ENCODE measurements at places on chromosomes 2 and 18.

- no peak for DNase-seq
These were observed 1177.4 kb upstream of the LRRTM1 start for GRCh38 chr2:81481994-81482368.

DNA sequence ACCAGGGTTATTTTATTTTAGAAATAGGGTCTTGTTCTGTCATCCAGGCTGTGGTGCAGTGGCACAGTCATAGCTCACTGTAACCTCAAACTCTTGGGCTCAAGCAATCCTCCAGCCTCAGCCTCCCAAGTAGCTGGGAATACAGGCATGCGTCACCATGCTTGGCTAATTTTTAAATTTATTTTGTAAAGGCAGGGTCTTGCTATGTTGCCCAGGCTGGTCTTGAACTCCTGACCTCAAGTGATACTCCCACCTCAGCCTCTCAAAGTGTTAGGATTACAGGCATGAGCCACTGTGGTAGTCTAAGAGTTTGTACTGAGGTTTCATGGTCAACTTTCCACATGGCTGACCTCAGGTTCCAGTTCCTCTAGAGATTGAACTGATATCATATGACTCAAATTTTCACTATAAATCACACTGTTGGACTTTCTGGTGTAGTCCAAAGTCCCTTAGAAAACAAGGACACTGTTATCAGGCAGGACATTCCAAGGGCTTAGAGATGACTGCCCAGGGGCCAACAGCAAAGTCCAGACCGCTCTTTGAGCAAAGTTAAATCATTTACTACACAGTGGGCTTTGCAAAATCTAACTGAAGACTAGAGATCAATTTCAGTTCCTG lies 82.0 kb upstream of the MEX3C start:
- no peak for DNase-seq

DNA sequence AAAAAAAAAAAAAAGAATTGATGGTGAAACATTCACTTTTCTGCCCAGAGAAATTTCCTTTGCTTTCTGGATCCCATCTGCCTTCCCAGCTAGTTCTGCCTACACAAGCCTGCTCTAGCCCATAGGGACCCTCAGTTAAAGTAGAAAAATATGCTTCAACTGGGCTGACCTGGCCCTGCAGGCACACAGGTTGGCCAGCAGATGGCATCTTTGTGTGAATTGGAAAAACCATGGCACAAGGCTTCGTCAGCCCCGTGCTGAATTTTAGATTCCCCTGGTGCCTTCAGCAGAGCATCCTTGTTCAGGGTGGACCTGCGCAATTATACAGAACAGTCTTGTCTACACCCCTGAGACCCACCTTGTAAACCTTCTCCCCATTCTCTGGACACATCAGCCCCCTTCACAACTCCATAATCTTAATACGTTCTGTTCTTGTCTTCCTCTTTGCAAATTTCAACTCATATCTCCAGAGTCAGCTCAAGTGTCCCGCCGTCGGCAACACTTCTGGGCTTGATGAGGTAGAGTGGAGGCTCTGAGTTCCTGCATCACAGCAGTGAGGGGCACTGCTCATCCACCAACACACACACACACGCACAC lies 114.5 kb downstream of the INSIG2 start:
- peak; percentile 37 for DNase-seq

- DNase-seq, result no peak
These were observed 8.9 kb downstream of the COL6A3 start for GRCh38 chr2:237405006-237405559.

DNA sequence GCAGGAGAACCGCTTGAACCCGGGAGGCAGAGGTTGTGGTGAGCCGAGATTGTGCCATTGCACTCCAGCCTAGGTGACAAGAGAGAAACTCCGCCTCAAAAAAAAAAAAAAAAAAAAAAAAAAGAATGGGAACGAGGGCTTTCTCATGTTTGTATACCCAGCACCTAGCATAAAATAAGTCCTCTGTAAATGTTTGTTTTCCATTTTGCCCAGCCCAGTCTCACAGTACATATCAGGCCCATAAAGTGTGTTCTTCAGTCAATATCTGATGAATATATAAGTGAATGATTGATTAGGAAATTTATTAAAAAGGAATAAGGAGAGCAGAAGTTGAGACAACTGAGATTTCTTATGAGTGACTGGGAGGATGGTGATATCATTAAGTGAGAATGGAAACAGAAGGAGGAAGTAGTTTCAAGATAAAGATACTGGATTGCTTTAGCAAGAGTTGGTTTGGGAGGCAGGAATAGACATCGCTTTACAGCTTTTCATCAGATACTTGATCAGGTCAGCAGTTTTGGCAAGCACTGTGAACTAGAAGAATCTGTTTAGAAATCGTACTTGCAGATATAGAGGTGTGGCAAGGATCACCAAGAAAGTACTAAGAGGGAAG lies 327.5 kb downstream of the KIAA1328 start:
- no peak for DNase-seq

DNA sequence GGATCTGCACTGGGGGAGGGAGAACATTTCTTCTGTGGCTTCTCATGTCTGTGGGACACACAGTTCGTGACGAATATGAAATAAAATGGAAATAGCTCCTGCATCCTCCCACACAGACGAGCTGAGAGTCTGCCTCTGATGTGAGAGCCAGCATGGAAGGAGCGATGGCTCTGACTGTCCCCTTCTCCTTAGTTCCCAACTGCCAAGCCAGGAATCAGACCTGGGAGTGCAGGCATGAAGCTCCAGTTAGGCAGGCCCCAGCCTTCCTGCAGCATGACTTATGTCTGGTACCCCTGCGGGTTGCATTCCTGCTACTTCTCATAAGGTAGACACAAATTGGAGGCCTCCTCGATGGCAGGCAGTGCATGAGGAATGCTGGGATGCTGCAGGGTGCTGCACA lies 56.2 kb downstream of the PRKCE start:
- DNase-seq, result no peak

DNA sequence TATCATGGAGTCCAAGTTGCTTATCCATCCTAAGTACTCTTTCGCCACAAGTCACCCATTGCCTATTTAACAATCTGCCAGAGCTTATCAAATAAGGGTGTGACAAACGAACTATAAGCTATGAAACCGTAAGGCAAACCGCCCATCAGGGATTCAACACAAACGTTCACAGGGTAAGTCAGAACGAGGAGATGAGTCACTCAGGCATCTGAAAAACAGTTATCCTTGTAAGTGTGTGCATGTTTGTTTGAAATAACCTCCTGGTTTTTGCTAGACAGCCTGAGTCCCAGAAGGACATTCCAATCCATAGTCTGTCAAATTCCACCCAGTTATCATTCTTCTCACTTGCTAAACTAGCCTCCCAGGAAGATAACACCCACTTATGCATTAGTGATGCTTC lies 299.1 kb downstream of the PAX3 start:
- DNase-seq, result no peak

DNA sequence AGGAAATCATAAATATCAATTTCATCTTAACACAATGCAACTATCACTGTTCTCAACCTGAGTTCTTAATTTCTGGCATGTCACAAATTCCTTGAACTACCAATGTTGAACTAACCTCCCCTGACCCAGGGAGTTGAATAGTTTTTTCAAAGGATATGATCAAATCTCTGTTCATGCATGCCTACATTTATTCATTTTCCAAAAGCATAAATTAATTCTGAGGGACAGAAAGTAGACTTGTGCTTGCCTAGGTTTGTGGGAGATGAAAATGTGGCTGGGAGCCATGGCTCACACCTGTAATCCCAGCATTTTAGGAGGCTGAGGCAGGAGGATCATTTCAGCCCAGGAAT lies 175.7 kb downstream of the TGIF1 start:
- no peak for DNase-seq

DNA sequence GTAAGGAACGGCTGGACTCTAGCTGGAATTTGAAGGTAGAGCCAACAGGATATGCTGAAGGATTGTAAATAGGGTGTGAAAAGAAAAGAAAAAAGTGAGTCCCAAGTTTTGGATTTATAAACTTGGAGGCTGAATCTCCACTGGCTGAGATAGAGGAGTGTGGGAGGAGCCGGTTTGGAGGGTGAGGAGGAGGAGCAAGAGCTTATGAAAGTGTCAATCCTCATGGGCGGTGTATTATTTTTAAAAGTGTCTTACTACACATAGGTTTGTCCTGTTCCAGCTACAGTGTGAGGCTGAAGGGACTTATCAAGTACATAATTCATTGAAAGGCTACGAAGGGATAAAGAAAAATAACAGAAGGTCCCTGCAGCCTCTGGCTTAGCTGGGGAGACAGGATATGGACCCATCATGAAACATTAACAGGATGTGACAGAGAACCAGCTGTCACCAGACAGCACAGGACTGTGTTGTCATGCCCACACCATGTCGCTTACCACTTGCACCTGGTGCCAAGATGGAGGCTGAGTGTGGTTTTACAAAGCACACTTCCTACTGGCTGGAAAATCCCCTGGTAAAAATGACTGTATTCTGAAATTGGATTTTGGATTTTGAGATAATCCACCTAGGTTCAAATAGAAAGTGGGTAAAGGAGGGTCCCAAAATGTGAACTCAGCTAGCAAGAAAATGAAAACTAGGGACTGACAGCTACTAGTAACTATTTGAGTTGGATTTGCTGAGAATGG lies 2.5 kb upstream of the MREG start:
- DNase-seq, result no peak

- no peak for DNase-seq
These were observed 19.5 kb downstream of the BCL2 start for GRCh38 chr18:63299837-63300745.

GRCh38 chr2:37645836-37646235 lies 25.6 kb downstream of the CDC42EP3 start:
- DNase-seq, result no peak

- DNase-seq, result no peak
These were observed 56.2 kb downstream of the ALPK2 start for GRCh38 chr18:58572680-58573079.

DNA sequence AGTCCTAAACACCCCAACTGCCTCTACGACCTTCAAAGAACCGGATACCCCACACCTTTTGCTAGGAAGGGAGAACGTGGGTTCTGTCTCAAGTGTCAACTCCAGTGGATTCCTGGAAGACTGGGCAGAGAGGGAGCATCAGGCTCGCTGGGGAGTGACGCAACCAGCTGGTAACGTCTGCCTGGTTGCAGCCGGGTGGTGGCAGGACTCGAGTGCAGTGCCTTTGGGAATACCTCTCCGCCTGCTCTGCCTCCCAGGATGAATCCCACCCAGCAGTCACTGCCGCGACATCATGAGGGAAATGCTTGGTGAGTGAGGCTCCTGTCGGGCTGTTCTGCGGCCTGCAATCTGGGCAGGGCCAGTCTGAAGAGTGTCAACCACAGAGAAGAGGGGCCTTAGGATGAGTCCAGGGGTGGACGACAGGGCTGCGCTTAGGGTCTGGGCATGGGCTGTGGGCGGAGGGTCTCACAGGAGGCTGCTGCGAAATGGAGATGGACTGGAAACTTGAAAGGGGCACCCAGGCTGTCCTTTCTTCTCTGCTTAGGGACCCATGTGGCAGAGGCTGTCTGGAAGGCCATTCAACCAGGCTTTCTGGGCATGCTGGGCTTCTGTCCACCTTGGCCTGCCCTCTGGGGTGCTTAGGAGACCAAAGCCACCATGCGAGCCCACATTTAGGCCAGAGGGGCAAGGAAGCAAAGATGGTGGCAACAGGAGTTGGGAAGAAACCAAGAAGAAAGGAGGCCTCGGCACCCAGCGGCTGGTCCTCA lies 12.9 kb downstream of the GPR17 start:
- DNase-seq, result peak; percentile 63

- no peak for DNase-seq
These were observed 172.1 kb upstream of the PID1 start for GRCh38 chr2:229443141-229443540.

GRCh38 chr2:181072486-181073235 lies 92.3 kb downstream of the UBE2E3 start:
- DNase-seq, result no peak

DNA sequence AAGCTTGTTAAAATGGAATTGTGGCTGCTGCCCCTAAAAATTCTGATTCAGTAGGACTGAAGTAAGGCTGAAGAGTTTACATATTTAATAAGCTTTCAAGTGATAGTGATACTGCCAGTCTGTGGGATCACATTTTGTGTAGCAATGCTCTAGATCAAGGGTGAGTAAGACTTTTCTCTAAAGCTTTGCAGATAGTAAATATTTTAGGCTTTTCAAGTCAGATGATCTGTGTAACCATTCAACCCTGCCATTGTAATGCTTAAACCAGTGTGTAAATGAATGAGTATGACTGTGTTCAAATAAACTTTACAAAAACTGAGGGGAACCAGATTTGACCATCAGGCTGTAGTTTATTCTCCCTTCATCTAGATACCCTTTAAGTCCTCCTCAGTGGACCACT lies 92.7 kb downstream of the PIK3C3 start:
- DNase-seq, result no peak

DNA sequence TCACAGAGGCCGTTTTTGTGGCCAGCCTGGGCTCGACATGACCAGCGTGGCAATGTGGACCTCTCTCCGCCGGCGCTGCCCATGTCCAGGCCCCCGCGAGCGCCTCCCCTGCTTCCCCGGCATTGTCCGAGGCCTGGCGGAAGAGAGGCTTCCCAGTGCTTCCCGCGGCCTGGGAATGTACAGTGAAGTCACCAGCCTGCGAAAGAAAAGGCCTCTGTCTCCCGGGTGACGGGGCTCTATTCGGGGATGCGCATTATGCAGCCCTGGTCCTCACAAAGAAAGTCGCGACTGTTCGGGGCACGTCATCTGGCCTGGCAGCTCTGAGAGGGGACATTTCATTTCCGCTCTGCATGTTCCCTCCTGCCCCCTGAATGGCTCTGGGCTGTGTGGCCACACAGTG lies 109.2 kb upstream of the AGAP1 start:
- no peak for DNase-seq

GRCh38 chr2:24024018-24024417 lies 14.1 kb downstream of the MFSD2B start:
- no peak for DNase-seq

GRCh38 chr2:132429941-132430573 lies 13.5 kb downstream of the GPR39 start:
- DNase-seq, result no peak

- no peak for DNase-seq
These were observed 5.1 kb downstream of the NFATC1 start for GRCh38 chr18:79400591-79401381.

- no peak for DNase-seq
These were observed 522.6 kb downstream of the TDRD15 start for GRCh38 chr2:21646345-21646744.

DNA sequence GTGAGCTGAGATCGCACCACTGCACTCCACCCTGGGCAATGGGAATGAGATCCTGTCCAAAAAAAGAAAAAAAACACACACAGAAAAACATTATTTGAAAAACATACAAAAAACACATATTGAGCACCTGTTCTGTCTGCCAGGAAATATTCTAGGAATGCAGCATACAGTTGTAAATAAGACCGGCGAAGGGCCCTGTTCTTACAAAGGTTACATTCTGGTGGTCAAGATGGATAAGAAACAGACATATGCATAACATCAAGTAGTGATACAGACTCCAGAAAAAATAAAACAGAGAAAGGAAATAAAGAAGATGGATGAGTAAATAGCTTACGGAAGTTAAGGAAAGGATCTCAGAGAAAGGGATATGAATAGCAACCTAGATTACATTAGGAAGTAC lies 159.8 kb downstream of the GALNT3 start:
- DNase-seq, result no peak

GRCh38 chr18:61581578-61582201 lies 248.5 kb downstream of the CDH20 start:
- DNase-seq, result peak; percentile 79

- DNase-seq, result peak; percentile 23
These were observed 188.6 kb upstream of the FN1 start for GRCh38 chr2:215624423-215624829.

GRCh38 chr18:80143881-80144280 lies 34.8 kb downstream of the ADNP2 start:
- DNase-seq, result no peak

GRCh38 chr2:149629026-149629425 lies 41.5 kb upstream of the MMADHC start:
- DNase-seq, result no peak

All from left cardiac atrium (tissue), 4 donors.